H4 (cell line): ENCODE measurements at places on chromosomes 13 and 19. TPM values are rescaled to one million over a fixed set of nuclear protein-coding genes. Genes with fewer than 3 reads are reported as not detected.

DNA sequence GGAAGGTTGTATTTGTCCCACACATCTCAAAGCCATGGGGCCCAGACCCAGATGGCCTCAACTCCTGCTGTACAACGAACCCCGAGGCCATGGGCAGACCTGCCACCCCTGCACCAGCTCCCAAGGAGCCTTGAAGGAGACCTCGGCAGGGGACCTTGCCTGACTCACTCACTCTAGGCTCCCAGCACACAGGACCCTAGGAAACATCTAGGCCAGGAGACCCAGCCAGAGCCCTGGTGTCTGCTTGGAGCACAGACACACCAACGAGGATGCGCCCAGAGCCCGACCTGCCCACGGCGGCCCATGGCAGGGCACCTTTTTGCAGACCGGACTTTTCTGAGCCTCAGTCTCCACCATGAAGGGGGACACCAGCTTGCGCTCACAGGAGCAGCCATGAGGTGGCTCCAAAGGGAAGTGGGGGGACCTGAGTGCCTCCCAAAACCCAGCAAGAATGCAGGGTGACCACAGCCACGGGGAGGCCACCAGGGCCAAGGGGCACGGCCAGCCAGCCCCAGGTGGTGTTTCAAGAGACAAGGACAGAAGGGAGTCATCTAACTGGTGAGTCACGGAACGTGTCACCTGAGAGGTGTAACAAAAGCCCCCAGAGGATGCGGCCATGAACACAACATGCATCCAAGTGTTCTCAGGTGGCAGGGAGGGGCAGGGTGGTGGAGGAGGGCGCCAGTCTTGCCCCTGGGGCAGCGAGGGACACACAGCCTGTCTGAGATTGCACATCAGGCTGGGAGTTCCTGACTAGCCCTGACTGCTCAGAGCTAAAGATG, 4.9 kb upstream of the CERS1 start:
- no peak for DNase-seq

DNA sequence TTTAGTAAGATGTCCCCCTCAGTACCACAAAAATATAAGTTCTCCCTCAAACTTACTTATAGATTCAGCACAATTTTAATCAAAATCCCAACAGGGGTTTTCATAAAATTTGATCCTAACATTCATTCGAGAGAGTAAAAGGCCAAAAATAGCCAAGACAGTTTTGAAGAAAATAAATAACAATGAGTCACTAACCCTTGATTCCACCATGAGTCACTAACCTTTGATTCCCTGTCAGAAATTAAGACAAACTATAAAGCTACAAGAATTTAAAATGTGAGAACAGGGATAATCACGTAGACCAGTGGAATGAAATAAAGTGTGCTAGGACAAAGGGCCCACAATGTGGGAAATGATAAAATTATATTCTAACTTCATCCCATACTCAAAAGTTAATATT, 320.3 kb downstream of the SUCLA2 start:
- no peak for DNase-seq

DNA sequence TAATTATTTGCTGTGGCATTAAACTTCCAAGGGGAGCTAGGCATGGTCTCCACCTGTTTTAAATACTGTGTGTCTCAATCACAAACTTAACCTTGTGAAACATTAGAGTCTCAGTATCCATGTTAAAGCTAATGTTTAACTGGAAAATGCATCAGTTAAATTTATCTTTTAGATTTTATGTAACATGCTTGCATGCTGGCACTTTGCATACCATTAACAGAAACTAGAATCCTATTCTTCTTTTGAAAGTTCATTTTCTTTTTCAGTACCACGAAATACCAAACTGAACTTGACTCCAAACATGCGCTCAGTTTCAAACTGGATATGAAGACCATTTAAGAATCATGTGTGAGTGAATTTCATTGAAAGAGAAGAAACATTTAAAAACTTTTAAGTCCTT, 328.9 kb upstream of the SLC10A2 start:
- DNase-seq = no peak

ERVK3-1 gene
- 96.6 and 120 TPM in 2 replicates for total RNA-seq

DNA sequence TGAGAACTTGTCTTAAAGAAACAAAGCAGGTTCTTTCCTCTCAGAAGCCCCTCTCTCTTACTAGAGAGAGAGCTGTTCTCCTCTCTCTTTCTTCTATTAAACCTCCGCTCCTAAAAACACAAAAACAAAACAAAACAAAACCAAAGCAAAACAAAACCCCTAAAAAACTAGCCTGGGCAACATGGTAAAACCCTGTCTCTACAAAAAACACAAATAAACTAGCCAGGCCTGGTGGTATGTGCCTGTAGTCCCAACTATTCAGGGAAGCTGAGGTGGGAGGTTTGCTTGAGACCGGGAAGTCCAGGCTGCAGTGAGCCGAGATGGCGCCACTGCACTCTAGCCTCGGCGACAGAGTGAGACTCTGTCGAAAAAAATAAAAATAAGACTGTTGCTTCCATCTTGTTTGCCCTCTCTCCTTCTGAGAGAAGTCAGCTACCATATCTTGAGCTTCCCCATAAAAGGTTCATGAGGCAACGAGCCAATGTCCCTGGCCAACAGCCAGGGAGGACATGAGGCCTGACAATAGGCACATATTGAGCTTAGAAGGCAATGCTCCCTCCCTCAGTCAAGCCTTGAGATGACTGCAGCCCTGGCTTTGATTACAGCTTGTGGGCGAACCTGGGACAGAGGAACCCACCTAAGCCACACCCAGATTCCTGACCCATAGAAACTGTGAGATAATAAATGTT, 17.5 kb upstream of the FLT3 start:
- DNase-seq = peak; percentile 11

DNA sequence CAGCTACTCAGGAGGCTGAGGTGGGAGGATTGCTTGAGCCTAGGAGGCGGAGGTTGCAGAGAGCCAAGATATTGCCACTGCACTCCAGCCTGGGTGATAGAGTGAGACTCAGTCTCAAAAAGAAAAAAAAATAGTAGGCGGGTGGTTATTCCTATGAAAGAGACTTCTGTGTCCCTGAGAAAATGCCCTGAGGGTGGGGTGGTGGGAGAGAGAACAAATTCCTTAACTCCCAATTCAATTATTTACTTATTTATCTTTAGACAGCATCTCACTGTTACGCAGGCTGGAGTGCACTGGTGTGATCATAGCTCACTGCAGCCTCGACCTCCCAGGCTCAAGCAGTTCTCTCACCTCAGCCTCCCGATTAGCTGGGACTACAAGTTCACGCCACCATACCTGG, 10.3 kb upstream of the EEF2 start:
- no peak for DNase-seq

DNA sequence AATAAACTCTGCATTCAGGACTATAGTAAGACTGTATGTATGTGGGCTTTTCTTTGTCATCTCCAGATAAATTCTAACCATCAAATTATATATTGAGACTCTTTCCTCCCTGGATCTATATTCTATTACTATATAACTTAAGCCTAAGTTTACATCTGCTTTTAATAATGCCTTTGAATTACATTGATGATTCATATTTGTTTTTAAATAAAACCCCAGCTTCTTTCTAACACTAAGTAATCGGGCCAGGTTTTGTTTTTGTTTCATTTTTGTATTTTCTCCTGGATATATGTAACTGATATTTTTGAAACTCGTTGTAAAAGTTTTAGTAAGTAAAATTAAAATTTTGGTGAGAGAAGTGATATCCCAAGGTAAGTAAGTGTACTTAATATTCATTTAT, 1599.1 kb downstream of the PCDH9 start:
- no peak for DNase-seq

HCST gene
- not detected in 2 replicates for total RNA-seq

SOX1 gene
- not detected in 2 replicates for total RNA-seq

DNA sequence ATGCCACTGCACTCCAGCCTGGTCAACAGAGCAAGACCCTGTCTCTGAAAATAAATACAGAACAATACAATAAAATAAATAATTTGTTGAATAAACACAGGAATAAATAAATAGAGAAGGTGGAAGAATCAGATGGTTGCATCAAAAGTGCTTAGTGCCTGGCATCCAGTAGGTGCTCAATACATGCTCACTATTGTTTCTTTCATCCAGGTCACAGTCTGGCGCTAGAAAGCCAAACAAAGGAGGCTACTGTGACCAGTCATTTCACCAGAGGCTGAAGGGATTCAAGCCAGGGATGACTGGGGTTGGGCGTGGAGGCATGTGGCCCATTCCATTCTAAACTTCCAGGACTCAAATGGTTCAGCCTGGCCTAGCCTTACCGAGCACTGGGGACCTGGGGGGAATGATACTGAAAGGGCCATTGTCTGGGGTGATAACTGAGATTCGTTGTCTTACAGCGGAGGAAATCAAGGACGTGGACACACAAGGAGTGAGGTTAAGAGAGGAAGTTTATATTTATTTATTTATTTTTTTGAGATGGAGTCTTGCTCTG, 3.6 kb upstream of the NDUFB7 start:
- DNase-seq = no peak

DAND5 gene
- 0.06 TPM in 1 of 2 replicates, not detected in the other for total RNA-seq

GADD45GIP1 gene
- total RNA-seq = 46.3 and 47.4 TPM in 2 replicates

TEKTIP1 gene
- not detected in 2 replicates for total RNA-seq

ZFR2 gene
- not detected in 2 replicates for total RNA-seq

- DNase-seq = no peak
These were observed 6.6 kb upstream of the CD79A start for GRCh38 chr19:41870401-41870873.

PLPPR2 gene
- total RNA-seq = 10.7 and 12.7 TPM in 2 replicates

DNA sequence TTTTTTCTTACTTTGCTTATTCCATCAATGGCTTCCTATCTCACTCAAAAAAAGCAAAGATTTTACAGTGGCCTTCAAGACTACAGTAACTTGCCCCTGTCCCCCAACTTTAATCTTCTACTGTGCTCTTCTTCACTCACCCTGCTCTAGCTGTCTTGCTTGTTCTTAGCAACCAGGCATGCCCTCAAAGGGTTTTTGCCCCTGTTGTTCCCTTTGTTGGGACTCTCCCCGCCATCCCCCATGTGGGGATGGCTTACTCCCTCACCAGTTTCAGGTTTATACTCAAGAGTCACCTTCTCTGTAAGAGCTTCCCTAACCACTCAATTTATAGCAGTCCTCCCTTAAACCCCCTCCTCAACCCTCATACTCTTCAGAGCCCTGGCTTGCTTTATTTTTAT, 5.4 kb downstream of the MTMR6 start:
- DNase-seq = no peak

TEX101 gene
- total RNA-seq = not detected in 2 replicates

- no peak for DNase-seq
These were observed 158.0 kb downstream of the KCTD15 start for GRCh38 chr19:33954686-33955085.

GRCh38 chr19:46863818-46864629, 3.2 kb downstream of the ARHGAP35 start:
- DNase-seq = peak; percentile 97
